Activated CD4-positive, alpha-beta memory T cell treated with anti-CD3 and anti-CD28 coated beads for 36 hours (primary cell): ENCODE measurements at places on chromosomes 12 and 14.

GRCh38 chr12:4375449-4375848 lies 4.1 kb downstream of the FGF23 start:
- no peaks in the 10 kb centered on the region for H3K36me3 ChIP-seq
- no peak overlapping the region for H3K27ac ChIP-seq
- no peak overlapping the region for H3K4me3 ChIP-seq
- no peaks in the 10 kb centered on the region for H3K4me1 ChIP-seq
- H3K27me3 ChIP-seq: peaks cover 4% of the 10 kb centered on the region

DNA sequence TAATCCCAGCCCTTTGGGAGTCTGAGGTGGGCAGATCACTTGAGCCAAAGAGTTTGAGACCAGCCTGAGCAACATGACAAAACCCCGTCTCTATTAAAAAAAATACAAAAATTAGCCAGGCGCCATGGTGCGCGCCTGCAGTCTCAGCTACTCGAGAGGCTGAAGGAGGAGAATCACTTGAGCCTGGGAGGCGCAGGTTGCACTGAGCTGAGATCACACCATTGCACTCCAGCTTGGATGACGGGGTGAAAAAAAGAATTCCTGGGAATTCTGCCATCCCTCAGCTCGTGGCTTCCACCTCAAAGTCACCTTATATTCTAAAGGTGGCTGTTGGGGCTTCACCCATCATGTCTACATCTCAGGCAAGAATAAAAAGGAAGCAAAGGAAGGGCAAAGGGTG lies 12.9 kb downstream of the BCL2L14 start:
- no peaks in the 10 kb centered on the region for H3K27me3 ChIP-seq
- H3K4me1 ChIP-seq: no peaks in the 10 kb centered on the region
- H3K4me3 ChIP-seq: no peak overlapping the region

GRCh38 chr14:104116756-104117340 lies 21.5 kb upstream of the KIF26A start:
- H3K27ac ChIP-seq: no peak overlapping the region
- DNase-seq: no peak
- H3K36me3 ChIP-seq: no peaks in the 10 kb centered on the region
- peaks cover 23% of the 10 kb centered on the region for H3K27me3 ChIP-seq

GRCh38 chr12:95411057-95411456 lies 62.9 kb upstream of the METAP2 start:
- H3K27ac ChIP-seq: no peak overlapping the region
- H3K27me3 ChIP-seq: peaks cover 7% of the 10 kb centered on the region
- H3K4me1 ChIP-seq: no peaks in the 10 kb centered on the region
- no peaks in the 10 kb centered on the region for H3K36me3 ChIP-seq
- no peak overlapping the region for H3K4me3 ChIP-seq

DNA sequence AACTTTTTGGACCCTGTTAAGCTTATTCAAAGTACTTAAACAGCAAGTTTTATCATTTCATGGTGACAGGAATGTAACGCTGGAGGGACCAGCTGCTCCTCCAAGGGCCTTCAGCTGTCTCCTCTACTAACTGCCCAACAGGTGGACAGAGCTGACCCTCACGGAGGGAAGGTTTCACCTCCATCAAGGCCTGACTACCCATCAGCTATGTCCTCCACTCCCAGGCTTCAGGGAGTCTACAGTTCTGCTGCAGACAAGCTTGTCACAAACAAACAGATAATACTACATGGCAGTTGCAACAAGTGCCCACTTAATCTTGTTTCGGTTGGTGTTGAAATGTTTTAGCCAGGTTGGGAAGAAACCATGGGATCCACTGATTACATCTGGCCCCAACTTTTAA lies 175.1 kb downstream of the TTC7B start:
- H3K27ac ChIP-seq: no peak overlapping the region
- H3K27me3 ChIP-seq: no peaks in the 10 kb centered on the region
- no peaks in the 10 kb centered on the region for H3K4me1 ChIP-seq
- H3K36me3 ChIP-seq: no peaks in the 10 kb centered on the region
- no peak for DNase-seq

GRCh38 chr12:116670859-116671258 lies 67.0 kb downstream of the SPRING1 start:
- no peaks in the 10 kb centered on the region for H3K36me3 ChIP-seq
- H3K4me1 ChIP-seq: peaks cover 29% of the 10 kb centered on the region
- H3K27ac ChIP-seq: no peak overlapping the region
- DNase-seq: no peak
- H3K4me3 ChIP-seq: no peak overlapping the region

DNA sequence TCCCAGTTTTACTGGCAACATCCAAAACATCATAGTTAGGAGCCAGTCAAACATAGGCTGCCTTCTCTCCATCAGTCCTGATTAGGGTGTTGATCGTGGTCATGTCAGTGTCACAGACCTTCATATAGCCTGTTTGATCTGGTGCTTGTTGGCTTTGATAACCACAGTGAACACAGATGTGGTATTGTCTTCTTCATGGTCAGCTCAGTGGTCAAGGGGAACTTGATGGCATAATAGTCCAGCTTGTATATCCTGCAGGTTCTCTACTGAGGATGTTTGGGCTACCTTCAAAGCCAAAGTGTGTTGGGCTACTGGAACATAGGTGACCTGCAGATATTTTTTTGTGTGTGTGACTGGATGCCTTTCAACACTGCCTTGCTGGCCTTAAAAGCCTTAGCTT lies 21.7 kb downstream of the PRORP start:
- no peak for DNase-seq
- peaks cover 8% of the 10 kb centered on the region for H3K36me3 ChIP-seq
- no peaks in the 10 kb centered on the region for H3K27me3 ChIP-seq
- H3K27ac ChIP-seq: no peak overlapping the region

- H3K27ac ChIP-seq: no peak overlapping the region
- H3K4me1 ChIP-seq: no peaks in the 10 kb centered on the region
- no peak for DNase-seq
- no peaks in the 10 kb centered on the region for H3K36me3 ChIP-seq
- H3K4me3 ChIP-seq: no peak overlapping the region
- H3K27me3 ChIP-seq: peaks cover 3% of the 10 kb centered on the region
Observed at GRCh38 chr12:114248527-114248926, 157.4 kb downstream of the TBX5 start.

- no peak for DNase-seq
- no peaks in the 10 kb centered on the region for H3K36me3 ChIP-seq
- peaks cover 6% of the 10 kb centered on the region for H3K27me3 ChIP-seq
- no peak overlapping the region for H3K4me3 ChIP-seq
- H3K4me1 ChIP-seq: no peaks in the 10 kb centered on the region
- H3K27ac ChIP-seq: no peak overlapping the region
Observed at GRCh38 chr14:54348001-54348611, 48.7 kb upstream of the CDKN3 start.

- H3K27ac ChIP-seq: no peak overlapping the region
- no peaks in the 10 kb centered on the region for H3K36me3 ChIP-seq
- no peaks in the 10 kb centered on the region for H3K4me1 ChIP-seq
- no peak overlapping the region for H3K4me3 ChIP-seq
- H3K27me3 ChIP-seq: no peaks in the 10 kb centered on the region
- DNase-seq: no peak
Observed at GRCh38 chr14:26448181-26448855, 149.5 kb downstream of the NOVA1 start.

DNA sequence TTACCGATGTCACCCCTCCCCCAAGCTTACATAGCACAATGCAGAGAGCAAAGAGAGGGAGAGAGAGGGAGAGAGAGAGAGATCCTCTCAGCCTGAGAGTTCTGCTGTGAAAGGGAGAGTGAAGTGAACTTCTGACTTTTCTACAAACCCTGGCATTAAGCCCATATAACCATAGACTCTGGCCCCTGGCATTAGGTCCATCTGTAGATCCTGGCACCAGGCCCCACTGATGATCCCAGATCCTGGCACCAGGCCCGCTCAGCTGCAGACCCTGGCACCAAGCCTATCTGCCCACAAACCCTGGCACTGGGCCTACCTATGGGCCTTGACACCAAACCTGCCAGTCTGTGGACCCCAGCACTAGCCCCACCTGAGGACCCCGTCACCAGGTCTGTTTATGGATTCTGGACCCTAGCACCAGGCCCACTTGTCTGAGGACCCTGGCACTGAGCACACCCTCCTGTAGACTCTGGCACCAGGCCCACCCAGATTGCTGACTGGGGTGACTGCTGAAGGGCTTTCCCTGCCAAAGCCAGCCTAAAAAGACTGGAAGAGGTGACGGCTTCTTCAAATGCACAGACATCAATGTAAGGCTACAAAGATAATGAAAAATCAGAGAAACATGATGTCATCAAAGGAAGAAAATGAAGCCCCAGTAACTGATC lies 14.5 kb upstream of the KRT83 start:
- H3K27ac ChIP-seq: no peak overlapping the region
- H3K27me3 ChIP-seq: peaks cover 4% of the 10 kb centered on the region
- H3K36me3 ChIP-seq: no peaks in the 10 kb centered on the region
- no peak overlapping the region for H3K4me3 ChIP-seq
- H3K4me1 ChIP-seq: peaks cover 7% of the 10 kb centered on the region
